HS-5 (cell line): ENCODE measurements at places on chromosomes 12 and 14.

DNA sequence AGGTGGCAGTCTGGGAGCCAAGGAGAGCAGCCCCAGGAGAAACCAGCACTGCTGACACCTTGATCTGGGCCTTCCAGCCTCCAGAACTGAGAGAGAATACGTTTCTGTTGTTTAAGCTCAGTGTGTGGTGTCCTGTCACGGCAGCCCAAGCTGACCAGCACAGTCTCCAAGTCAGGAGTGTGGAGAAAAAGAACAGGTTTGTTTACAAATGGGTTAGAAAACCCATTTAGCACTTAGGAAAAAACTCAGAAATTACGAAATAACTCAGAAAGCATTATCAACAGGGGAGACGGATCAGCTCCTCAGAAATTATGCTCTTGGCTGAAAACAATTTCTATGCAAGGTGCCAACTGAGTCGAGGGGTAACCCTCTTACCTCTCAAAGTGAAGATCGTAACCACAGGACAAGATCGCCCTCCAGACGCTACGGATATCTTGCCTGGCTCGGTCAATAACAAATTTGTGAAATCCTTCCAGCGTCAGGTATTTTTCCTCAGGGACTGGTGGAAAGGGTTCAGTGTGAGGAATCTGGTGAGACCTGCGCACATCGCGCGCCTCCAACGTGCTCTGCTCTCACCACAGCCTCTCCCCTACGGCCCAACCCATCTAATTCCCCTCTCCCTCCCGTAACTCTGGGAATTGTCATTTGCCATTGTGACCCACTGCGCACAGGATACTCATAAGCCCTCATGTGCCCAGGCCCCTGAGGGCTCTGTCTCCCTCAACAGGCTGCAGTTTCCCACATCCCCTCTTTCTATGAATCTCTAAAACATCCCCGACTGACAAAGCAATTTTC is 50.2 kb downstream of the TRAFD1 start:
- DNase-seq, result no peak

DNA sequence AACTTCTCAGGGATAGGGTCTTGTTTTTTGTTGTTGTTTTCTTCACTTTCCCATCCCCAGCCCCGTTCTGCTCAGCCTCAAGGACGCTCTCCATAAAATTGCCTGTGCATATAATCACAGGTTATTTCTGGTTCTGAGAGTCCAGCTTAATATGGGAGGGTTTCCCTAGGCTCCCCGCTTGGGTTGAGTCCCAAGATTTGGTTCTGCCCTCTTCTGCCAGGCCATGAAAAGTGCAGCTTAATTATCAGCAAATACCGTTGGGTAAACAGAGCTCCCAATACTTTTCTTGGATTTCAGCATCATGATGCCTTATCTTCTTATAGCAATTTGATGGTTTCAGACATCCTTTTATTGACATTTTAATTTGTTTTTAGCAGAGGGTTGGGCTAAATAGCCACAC is 75.6 kb downstream of the GRIN2B start:
- DNase-seq, result no peak

GRCh38 chr14:64653900-64654245 is 50.4 kb upstream of the PLEKHG3 start:
- no peak for DNase-seq

DNA sequence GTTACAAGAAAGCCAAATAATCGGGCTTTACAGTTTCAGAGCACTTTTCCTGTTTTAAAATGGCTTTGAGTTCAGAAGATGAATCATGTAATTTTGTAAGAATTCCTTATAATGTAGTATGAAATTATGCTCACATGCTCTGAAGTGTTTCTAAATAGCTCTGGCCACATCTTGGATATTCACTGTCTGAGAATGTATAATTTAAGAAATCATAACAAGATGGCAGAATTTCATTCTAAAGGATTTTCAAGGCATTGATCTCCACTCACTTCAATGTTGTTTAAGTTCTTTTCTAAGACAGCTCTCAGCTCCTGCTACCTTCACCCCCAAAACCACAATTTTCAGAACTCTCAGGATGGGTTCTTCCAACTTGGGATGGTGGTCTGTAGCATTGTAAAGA is 180.1 kb downstream of the DACT1 start:
- peak; percentile 25 for DNase-seq

- DNase-seq, result no peak
These were observed 302.3 kb upstream of the TMEM132C start for GRCh38 chr12:127964717-127965116.
